NCI-H748 treated with DMSO at 0.1 percent for 48 hours (cell line): ENCODE measurements at places on chromosomes 5 and 9.
A peak's percentile ranks its signal among the peaks of the same experiment; 100 is the strongest.

- peak; percentile 70 for DNase-seq
These were observed at the start of gene CDC20B for GRCh38 chr5:55172937-55173686. Gene CDC20B (minus strand): TSS chr5:55173177. CDS start chr5:55173000, 177 bp downstream.

DNA sequence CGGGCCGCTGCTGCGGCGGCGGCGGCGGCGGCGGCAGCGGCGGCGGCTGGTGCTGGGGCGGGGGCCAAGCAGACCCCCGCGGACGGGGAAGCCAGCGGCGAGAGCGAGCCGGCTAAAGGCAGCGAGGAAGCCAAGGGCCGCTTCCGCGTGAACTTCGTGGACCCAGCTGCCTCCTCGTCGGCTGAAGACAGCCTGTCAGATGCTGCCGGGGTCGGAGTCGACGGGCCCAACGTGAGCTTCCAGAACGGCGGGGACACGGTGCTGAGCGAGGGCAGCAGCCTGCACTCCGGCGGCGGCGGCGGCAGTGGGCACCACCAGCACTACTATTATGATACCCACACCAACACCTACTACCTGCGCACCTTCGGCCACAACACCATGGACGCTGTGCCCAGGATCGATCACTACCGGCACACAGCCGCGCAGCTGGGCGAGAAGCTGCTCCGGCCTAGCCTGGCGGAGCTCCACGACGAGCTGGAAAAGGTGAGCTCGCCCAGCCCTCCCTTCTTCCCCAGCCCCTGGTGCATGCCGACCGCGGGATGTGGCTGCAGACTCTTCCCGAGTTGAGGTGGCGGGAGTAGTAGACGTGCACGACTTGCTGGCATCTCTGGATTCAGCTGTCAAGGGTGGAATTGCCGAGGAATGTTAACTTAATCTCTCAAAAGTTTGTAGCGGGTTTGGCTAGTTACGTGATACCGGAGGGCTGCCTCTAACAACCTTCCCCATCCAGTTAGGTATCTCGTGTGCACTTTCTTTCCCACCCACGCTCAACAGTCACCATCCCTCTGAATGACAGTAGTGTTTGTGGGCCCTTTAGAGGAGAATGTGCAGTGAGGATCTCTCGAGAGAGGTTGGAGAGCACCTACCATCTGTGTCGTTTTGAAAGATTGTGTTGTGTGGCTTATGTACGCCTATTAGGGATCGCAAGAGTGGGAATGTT, 932 bp downstream of the SLC12A2 start:
- peak; percentile 24 for DNase-seq

- no peak for DNase-seq
These were observed 35.9 kb upstream of the UBAP2 start for GRCh38 chr9:34084562-34084961.

DNA sequence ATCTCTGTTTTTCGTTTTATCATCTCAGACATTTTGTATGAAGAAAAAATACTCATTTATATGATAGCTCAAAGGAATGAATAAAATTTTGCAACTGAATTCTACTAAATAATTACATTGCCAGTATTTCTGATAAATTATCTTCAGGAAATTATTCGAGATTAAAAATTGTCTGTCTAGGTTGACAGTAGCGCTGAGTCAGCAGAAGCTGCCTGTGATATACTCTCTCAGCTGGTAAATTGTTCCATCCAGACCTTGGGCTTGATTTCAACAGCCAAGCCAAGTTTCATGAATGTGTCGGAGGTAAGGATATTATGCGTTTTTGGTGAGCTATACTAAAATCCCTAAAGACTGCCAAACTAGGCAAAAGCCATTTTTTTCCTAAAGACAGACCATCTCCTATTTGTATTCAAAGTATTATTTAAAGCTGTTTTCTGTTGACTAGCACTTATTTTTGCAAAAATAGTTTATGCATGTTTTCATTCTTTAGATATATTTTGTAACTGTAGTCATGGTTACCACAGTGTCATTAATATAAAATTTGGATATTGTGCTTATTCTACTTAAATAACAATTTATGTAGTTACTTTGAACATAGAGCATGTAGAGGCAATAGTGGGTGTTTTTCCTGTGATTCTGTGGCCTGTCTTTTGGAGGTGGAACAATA, 17.4 kb downstream of the LECT2 start:
- no peak for DNase-seq

DNA sequence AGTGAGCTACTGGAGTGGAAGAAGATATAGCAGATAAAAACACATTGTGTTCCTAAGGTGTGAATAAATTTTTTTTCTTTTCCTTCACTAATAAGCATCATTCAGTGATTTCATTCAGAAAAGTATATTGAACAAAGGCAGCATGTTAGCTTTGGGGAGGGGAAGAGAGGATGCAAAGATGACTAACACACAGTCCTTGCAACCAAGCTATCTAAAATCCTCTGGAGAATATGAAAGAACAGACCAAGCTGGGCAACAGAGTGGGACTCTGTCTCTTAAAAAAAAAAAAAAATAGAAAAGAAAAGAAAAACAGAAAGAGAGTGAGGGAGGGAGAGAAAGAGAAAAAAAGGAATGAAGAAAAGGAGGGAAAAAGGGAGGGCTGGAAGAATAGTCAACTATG, 22.3 kb upstream of the OMD start:
- DNase-seq, result no peak

GRCh38 chr9:137499858-137500661, 40.9 kb upstream of the NSMF start:
- DNase-seq, result no peak

- DNase-seq, result no peak
These were observed 36.8 kb upstream of the SHOC1 start for GRCh38 chr9:111831371-111832108.

GRCh38 chr9:125511789-125512660, 195.0 kb downstream of the MAPKAP1 start:
- no peak for DNase-seq
